ENCODE measurements at places on chromosomes 16 and 17.

- no peak for DNase-seq
Measured at GRCh38 chr16:47612711-47613110, 151.6 kb downstream of the PHKB start.

DNA sequence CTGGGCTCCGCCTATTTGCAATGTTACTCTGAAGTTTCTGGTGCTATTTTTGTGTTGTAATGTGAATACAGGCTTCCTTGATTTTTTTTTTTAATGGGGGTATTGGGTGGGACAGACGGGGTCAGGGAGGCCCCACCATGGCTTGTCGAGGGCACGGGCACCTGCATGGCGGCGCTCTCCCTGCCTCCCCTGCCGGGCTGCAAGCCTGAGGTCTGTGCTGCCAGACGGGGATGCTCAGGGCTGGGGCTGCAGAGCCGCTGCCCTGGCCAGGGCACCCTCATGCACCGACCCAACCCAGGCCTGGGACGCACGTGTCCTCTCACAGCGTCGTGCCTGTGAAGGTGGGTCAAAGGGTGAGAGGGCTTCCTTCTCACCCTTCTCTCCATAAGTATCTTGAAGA is 13.0 kb upstream of the ZFPM1 start:
- no peak for DNase-seq

DNA sequence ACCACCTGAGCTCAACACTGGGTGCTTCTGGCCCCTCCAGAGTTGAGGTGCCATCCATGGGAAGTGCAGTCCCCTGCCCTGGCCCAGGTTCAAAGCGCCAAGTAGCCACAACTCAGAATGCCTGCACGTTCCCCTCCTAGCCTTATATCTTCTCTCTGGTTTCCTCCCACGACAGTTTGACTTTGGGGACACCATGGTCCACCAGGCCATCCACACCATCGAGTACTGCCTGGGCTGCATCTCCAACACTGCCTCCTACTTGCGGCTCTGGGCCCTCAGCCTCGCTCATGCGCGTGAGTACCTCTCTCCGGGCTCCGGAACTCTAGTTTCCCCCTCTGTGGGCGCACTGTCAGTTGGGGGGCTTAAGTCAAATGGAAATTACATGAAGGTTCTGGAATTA is 22.4 kb upstream of the NAGLU start:
- no peak for DNase-seq

GRCh38 chr17:61302953-61303816 is 96.5 kb upstream of the TBX2 start:
- DNase-seq: no peak

DNA sequence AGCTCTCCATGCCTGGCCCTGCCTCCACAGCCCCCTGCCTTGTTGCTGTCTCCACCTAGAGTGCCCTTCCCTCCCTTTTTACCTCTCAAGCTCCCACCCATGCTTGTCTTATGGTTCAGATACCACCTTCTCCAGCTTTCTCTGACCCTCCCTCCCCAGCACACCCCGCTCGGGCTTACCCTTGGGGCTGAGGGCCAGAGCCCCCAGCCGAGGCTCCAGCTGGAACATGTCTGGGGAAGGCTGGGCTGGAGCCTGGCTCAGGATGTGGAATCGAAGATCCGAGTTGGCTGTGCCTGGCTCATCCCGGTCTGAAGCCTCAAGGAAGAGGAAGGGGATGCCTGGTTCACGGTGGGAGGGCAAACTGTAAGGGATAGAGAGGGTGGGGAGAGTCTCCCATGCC is 3.6 kb downstream of the CDH16 start:
- DNase-seq: no peak

DNA sequence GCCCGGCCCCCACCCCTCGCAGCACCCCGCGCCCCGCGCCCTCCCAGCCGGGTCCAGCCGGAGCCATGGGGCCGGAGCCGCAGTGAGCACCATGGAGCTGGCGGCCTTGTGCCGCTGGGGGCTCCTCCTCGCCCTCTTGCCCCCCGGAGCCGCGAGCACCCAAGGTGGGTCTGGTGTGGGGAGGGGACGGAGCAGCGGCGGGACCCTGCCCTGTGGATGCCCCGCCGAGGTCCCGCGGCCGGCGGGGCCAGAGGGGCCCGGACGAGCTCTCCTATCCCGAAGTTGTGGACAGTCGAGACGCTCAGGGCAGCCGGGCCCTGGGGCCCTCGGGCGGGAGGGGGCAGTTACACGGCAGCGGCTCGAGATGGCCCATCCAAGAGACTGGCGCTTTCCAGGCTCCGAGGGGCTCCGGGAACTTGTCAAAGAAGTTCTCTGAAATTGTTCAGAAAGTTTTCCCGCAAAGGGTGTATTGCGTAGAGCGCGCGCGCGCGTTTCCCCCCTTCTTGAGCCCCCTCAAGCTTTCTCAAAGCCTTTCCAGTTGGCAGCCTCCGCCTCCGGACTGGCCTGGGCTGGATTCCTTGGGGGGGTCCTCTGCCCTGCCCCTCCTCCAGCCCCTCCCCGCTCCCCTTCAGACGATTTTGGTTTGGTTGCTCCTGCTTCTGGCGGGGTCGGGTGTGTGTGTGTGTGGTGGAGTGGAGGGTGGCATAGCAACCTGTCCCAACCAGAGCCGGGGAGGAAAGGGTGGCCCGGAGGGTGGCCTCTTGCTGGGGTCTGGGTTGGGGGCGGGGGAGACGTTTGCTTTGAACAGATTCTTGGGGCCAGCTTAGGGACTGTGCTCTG is 504 bp downstream of the ERBB2 start:
- no peak for DNase-seq

- no peak for DNase-seq
Measured at GRCh38 chr16:50201787-50202186, 48.7 kb downstream of the TENT4B start.

- no peak for DNase-seq
Measured at GRCh38 chr17:7112510-7113108, 2.0 kb downstream of the ASGR2 start.

DNA sequence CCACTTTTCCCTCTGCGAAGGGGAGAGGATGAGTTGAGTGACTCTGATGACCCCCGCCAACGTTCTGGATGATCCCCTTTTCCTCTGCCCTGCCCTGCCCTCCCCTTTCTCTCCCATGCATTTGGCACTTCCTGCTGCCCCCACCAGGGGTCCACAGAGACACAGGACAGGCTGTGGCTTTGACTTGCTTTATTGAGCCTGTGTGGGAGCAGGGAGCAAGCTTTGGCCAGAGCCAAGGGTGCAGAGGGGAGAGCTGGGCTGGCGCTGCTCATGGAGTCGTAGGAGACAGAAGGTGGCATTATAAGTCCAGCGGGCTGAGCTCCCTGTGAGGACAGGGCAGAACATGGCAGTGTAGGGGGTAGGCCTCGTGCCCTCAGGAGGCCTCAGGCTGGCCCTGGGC is 1.6 kb downstream of the PPY start:
- no peak for DNase-seq
